ENCODE measurements at places on chromosomes 5 and 9. TPM values are rescaled to one million over a fixed set of nuclear protein-coding genes. Genes with fewer than 3 reads are reported as not detected.

Gene GABRA6
- not detected for total RNA-seq

Gene FOCAD
- total RNA-seq: 145 TPM

Gene SLC46A2
- not detected for total RNA-seq

Gene PAX5
- total RNA-seq: not detected

Gene FAM151B
- total RNA-seq: 4.8 TPM

Gene ADAM19
- total RNA-seq: 13.0 TPM

Gene PAIP2
- 59.0 TPM for total RNA-seq

Gene YTHDC2
- 22.6 TPM for total RNA-seq

Gene SOHLH1
- total RNA-seq: not detected

Gene HARS1
- total RNA-seq: 51.9 TPM

Gene ST8SIA4
- 0.26 TPM for total RNA-seq

Gene C9orf43
- total RNA-seq: 0.50 TPM

Gene LCP2
- not detected for total RNA-seq

Gene THBS4
- 1.5 TPM for total RNA-seq

Gene OTP
- not detected for total RNA-seq

Gene RAD50
- total RNA-seq: 34.7 TPM

Gene IDNK
- total RNA-seq: 7.8 TPM

Gene ACSL6
- total RNA-seq: 0.26 TPM

Gene DPP7
- 126 TPM for total RNA-seq

Gene GARNL3
- 6.4 TPM for total RNA-seq

Gene HRCT1
- total RNA-seq: 1.2 TPM

Gene AGGF1
- 25.2 TPM for total RNA-seq

Gene NXNL2
- 1.3 TPM for total RNA-seq

Gene N4BP3
- total RNA-seq: 0.26 TPM

Gene CACNA1B
- 0.17 TPM for total RNA-seq

Gene DIRAS2
- total RNA-seq: 0.26 TPM

Gene PLPPR1
- not detected for total RNA-seq

Gene TIMD4
- total RNA-seq: not detected

Gene GOLPH3
- 71.7 TPM for total RNA-seq
